CD4-positive, alpha-beta T cell treated with Interleukin-6 for 4 hours (primary cell): ENCODE measurements at places on chromosomes 16 and 17.

DNA sequence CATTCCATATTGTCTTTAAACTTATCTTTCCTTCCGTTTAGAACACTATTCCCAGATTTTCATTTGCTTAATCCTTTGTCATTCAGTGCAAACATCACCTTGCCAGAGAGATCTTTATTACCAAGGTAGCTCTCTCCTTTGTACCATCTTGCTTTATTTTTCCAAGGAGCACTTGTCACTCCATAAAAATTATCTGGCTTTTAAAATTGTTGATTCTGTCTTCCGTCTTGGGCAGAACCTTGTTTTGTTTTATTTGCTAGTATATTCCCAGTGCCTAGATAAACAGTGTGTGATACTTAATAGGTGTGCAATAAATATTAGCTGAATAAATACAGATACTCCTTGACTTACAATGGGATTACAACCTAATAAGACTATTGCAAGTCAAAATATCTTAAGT, 327.7 kb downstream of the UTP18 start:
- DNase-seq, result no peak

DNA sequence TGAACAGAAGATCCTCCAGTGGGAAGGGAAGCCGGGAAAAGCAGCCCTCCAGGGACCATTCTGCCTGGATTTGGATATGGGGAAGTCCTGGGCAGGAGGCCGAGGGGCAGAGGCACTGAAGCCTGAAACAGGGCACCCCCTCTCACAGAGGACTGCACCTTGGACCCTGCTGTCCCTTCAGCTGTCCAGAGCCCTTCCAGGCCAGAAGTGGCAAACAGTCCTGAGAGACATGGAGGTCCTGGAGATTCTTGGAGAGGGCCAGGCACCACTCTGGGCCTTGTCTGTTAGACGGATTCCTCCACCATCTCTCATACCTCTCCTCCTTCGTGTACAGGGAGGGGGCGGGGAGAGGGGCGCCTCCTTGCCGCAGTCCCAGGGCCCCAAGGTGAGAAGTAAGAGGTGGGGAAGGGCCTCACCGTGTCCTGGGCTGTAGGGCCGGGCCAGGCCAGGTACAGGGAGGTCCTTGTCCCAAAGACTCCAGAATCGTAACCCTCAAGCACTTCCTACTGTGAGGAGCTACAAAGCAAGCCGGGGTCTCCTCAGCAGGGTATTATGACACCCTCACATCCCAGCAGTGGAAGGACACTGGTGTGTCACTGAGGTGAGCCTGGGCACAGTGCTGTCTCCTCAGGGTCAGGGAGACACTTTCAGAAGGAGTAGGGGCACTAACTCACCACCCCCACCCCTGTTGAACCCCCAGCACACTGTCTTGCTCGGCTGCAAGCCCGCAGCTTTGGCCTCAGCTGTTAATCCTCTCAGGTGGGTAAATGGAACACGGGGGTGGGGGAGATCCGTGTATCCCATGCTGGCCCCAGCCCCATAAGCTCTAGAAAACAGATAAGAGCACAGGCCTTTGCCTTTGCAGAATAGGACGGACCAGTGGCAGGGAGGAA, 16.6 kb upstream of the TBX2 start:
- no peak for DNase-seq

DNA sequence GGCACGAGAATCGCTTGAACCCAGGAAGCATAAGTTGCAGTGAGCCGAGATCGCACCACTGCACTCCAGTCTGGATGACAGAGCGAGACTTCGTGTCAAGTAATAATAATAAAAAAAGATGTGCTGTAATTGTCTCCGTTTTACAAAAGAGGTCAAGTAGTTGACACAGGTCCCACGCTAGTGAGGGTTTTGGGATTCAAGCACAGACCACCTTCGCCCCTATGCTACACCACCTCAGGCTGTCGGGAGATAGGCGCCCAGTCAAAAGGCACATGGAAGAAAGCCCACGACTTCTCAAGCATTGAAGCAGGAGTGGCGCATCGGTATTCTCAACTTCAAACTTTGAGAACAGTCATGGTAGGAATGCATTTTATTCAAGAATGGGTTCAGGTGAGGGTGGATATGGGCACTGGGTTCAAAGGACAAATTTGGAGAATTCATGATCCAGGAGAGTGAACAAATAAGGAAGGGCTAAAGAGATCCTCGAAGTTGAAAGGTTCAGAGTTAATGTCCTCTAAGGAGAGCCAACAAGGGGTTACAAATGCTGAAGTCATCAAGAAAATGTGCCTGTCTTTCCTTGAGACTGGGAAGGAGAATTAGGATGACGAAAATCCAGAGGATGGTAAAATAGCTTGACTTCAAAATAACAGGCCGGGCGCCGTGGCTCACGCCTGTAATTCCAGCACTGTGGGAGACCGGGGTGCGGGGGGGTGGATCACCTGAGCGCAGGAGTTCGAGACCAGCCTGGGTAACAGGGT, 1.4 kb upstream of the AMZ2 start:
- no peak for DNase-seq

DNA sequence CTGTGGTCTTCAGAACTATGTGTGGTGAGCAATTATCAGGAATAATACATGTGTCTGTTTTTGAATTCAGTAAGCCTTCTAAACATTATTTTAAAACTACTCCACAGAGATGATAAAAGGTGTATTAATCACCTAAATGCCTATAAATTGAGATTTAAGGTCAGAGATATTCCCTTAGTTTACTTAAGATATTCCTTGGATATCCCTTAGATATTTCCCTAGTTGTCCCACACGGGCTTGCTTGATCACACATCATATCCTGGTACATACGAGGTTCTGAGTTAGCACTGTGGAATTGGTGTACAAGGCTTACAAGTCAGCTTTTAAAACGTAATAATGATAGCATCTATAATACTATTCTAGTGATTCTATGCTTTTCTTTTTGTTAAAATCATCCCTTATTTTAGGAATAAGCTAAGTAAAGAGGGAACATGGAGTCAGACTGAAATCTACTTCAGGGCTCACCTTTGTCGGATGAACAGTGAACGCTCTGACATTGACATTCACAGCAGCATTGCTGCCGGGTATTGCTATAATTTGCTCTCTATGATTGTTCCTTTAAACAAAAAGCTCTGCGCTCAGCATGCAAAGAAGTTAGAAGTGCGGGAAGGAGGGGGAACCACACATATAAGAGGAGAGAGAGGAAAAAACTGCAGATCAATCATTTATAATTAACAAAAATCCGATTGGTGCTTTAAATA, 136.5 kb downstream of the SKAP1 start:
- DNase-seq, result no peak

DNA sequence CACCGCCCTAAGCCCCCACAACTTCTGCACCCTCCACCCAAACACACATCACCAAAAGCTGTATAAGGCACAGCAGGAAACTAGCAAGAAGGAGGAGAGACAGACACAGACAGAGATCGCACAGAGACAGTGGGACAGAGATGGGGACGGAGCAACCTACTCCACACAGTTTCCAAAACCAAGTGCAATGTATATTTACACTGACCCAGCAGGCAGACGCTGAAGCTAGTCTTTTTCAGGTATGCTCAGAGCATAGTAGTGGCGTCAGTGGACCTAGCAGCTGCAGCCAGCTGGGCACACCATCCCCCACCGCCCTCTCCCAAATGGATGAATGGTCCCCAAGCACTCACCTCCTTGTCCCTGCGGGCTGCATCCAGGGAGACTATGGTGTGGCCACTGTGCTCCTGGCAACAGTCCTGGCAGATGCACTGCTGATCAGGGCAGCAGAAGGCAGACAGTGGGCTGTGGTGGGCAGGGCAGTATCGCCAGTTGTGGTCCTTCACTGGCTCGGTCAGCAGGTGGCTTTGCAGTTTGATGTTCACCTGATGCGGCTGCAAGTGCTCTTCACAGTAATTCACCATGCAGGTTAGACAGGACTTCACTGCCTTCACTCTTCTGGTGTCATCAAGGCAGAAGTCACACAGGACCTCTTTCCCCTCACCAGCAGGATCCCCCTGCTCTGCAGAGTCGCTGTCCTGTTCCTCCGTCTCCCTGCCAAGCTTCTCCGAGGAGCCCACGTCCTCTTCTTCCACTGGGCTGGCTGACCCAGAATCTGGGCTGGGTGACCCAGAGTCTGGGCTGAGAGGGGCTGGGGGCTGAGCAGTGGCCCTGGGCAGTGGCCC, 31.5 kb upstream of the FBXW10B start:
- no peak for DNase-seq

GRCh38 chr16:84937196-84938005, 73.9 kb downstream of the ZDHHC7 start:
- no peak for DNase-seq
